ENCODE measurements at places on chromosomes 4 and X.

- no peak for DNase-seq
Observed at GRCh38 chr4:187929024-187929423, 66.5 kb upstream of the ZFP42 start.

DNA sequence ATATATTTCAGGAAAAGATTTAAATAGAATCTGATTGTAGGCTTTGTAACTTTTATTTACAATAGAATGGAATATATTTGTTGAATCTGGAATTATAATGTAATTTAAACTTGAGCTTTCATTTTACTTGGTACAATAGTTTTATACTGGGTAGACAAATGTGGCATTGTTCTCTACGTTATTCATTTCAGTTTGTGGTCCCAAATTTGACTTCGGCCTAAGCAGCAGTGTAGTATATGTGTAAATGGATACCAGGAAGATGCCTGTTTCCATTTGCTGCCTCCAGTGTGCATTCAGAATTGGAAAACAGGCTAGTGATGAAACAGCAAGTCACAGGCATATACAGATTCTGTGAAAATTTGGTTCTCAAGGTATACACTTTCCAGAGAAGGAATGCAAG is 77.8 kb downstream of the CLDN22 start:
- no peak for DNase-seq

DNA sequence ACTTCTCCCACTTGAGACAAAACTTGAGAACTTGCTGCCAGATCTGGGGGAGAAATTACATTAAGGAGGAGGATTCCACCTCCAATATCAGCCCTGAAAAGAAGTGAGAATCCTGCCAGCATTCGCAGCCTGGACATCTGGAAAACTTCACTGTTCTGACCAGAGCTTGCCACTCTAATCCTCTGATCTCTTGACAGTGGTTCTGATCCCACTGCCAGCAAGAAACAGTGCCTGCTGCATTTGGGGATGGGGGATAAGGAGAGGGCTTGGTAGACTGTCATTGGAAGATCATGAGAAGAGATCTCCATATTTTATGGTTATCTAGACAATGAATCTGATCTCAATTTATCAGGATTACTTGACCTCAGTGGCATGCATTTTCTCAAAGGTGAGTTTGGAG is 49.8 kb upstream of the TMEM33 start:
- no peak for DNase-seq

DNA sequence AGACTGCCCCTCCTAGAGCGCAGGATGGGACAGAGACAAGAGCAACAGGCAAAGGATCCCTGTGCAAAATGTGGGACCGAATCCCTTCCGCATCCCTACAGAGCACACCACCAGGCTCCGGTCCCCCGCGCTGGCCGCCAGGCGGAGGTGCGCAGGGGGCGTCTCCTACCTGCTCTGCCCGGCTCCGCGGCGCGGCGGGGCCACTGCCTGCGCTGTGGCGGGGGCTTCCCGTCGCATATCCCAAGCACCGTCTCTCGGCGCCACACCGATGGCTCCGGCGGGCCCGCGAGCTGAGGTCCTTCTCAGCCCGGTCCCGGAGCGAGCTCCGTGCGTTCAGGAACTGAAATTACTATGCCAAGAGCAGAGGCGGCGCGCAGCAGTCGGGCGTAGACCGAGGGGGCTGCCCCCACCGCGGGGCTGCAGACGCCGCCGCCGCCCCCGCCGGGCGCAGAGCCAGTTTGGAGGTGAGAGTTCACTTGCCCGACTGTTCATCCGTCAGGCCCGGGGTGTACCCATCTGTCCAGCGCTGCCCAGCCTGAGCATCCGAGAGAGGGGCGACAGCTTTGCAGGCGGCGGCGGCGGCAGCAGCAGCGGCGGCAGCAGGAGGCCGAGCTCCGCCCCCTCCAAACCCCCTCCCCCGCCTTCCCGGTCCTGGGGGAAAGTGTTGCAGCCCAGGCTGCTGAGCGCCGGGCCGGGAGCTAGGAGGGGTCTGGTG is at the start of gene GPRIN3:
TSS of gene GPRIN3 (minus strand) at position 355 of the 715 bp plus-strand sequence. CDS start 57,690 bp downstream, outside the sequence.
- no peak for DNase-seq

DNA sequence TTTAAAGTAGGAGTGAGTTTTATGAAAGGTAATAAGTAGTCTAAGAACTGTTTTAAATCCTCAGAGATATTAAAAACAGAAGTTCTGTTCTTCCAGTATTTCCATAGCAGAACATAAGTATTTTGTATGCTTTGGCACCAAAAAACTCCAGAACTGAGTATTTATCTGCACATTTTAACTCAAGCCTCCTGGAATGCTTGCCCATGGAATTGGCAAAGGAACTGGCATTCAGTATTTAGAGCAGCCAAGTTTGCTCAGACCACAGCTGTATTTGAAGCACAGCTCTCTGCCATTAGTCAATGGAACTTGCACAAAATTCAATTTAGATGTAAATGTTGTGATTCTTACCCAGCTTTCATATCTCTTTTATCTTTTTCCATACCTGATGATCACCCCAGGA is 42.2 kb downstream of the NDNF start:
- no peak for DNase-seq

GRCh38 chrX:130467936-130468335 is 66.1 kb downstream of the RBMX2 start:
- DNase-seq, result no peak

DNA sequence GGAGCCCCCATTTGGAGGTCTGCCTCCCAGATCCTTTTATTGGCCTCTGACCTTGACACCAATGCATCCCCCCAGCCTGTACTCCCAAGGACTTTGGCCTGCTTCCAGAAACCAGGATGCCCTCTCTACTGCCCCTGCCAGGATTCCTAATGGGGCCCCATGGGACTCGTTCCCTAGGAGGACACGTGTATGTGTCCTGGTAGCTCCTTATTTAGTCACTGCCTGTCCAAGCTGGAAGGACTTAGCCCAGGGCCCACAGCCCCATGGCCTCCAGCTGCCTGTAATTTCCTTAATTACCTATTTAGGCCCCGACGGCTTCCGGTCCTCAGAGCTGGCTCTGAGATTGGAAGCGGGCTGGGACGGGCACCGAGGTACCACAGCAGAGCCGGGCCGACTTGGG is 9.4 kb downstream of the ATP2B3 start:
- DNase-seq, result no peak

DNA sequence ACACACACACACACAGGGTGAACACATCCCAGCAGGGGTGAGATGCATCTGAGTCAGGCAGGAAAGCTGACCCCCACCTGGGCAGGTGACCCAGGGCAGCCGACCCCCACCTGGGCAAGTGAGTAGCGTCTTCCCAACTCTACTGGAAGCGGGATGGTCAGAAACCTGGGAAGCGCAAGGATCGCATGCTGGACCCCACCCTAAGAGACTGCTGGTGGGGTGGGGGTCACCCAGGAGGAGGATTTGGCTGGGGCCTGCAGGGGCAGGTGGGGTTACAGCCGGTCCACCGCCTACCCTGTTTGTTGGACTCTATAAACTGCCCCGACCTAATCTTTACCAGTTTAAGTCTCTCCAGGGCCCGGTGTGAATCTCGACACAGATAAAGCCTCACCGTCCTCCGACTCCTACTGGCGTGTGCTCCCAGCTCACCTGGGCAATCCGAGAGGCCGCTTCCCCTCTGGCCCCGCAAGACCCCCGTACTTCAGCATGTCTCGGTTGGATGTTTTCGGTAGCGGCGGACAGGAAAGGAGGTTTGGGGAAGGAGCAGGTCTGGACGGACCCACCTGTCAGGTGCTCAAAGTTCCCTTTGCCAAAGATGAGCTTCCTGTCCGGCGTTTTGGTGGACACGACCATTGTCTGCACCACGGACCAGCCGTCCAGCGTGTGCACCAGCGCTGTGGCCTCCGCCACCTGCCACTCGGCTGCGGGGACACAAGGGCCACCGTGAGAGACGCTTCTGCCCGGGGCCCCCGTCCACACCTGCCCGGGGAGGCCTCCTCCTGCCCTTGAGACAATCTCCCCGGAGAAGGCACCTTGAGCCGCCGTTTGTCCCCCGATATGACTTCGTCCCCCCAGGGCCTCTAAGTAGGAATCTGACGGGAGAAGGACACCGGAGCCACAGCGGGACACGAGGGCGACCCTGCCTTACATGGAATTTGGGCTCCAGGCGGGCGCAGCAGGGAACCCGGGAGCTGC is 2.0 kb downstream of the GTPBP6 start:
- no peak for DNase-seq

DNA sequence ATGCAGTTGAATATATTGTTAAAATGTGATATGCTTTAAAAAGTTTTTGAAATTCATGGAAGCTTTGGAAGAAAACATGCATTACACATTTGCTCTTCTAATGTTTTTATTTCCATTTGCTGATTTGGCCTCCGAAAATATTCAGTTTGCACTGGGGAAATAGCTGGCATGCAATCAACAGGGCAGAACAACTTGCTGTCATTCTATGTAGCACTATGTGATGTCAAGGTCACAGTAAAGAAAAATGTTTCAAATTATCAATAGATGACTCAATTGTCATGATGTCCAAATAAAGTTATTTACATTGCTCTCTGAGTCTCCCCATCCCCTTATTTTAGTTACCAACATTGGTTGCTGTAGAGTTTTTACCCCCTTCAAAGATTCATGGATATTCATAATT is 119.2 kb downstream of the TLL1 start:
- no peak for DNase-seq

GRCh38 chr4:110368409-110368808 is 107.5 kb upstream of the ENPEP start:
- no peak for DNase-seq

DNA sequence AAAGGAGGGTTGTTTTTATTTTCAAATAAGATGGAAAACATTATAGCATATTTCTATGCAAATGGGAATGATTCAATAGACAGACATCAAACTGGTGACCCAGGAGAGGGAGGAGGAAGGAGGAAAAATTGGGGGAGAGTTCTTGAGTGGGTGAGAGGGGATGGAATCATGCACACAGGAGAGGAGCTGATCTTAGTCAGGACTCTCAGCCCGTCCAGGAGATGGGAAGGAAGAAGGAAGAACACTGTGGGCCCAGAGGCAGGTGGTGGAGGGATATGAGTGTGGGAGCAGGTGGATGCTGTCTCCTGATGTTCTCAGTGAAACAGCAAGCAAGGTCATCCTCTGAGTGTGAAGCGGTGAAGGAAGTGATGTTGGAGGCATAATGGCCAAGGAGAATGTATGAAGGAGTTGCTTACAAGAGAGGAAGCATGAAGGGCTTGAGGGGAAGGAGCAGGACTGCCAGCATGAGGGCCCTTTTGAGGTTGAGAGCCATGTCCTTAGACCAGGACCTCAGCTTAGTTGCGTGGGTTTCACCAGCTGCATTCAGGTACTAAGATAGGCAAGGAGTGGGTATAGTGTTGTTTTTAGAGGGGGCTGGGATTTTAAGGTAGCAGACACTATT is 161.7 kb upstream of the NAP1L5 start:
- no peak for DNase-seq

DNA sequence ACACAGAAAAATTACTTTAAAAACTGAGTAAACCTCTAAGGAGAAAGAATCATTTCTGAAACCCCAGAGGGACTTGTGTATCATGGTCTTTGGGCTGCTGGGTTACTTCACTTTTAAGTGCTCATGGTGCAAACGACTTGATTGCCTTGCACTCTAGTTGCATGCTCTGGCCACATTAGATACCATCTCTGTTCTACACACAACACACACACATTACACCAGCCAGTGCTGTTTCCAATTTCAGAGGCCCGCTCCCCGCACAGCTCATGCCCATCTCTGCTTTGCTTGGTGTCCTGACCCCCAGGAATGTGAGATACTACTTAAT is 2.1 kb downstream of the PPP3CA start:
- no peak for DNase-seq

DNA sequence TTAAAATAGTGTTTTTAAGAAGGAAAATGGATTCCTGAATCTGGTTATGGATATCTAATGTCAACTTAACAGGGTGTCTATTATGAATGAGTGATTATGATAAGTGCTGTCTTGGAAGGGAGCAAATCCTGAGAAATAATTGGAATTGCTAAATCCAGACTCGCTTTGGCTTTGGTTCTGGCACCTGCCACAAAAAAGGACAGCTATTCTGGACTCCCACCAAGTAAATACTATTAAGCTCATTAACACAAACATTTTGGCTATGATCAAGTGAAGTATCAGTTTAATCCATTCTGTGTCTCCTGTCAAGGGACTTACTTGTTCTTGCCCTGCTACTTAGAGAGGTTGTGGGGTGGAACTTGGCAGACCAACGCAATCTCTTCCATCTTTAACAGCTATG is 403.7 kb downstream of the CENPC start:
- DNase-seq, result no peak

DNA sequence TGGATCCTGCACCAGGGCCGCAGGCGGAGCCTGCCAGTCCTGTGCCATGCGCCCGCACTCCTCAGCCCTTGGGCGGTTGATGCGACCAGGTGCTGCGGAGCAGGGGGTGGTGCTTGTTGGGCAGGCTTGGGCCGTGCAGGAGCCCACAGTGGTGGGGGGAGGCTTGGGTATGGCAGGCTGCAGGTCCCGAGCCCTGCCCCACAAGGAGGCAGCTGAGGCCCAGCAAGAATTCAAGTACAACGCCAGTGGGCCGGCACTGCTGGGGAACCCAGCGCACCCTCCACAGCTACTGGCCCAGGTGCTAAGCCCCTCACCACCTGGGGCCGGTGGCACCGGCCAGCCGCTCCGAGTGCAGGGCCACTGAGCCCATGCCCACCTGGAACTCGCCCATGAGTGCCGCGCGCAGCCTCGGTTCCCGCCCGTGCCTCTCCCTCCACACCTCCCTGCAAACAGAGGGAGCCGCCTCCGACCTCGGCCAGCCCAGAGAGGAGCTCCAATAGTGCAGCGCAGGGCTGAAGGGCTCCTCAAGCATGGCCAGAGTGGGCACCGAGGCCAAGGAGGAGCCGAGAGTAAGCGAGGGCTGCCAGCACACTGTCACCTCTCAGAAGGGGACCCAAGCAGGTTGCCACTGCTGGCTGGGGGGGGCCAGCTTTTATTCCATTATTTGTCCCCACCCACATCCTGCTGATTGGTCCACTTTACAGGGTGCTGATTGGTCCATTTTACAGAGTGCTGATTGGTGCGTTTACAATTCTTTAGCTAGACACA is 339.0 kb upstream of the KLF3 start:
- no peak for DNase-seq

GRCh38 chr4:42654631-42655268 is 2.2 kb downstream of the ATP8A1 start:
- no peak for DNase-seq

- no peak for DNase-seq
Observed at GRCh38 chrX:1679238-1679637, 64.4 kb downstream of the ASMT start.

- DNase-seq, result no peak
Observed at GRCh38 chr4:160835789-160836188, 1328.0 kb downstream of the FSTL5 start.

DNA sequence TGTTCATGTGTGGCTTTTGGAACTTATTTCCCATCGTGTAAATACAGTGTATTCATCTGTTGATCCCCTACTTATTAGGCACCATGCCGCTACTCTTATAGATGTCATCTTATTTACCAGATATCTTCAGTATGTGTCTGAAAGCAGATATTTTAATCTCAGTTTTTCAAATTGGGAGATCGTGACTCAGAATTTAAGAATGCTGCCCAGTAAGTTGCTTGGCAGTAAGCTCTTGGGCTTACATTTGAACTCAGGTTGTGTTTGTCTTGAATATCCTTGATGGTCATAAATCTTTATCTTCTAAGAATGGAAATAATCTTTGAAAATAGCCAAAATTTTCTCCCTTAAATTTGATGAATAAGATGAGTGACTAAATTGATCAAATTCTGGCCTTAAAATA is 45.9 kb upstream of the RPA4 start:
- DNase-seq, result no peak
